ENCODE measurements at places on chromosomes 2 and 18.

GRCh38 chr18:3493501-3494244, 43.7 kb downstream of the TGIF1 start:
- DNase-seq, result no peak

DNA sequence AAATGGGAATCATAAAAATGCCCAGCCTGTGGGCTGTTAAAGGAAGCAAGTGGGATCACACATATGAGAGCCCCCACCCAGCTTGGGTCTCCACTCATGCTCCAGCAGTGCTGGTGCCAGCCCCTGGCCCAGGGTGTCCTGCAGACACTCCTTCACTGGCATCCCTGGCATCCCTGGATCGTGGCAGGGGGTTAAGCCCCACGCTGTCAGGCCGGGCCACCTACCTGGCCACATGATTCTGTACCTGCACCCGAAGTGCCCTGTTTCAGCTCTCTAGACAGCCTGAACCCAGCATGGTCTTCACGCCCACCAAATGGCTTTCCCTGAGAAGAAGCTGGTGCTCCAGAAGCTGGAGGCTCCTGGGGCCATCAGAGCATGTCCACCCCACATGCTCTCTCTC, 137.4 kb downstream of the INHBB start:
- no peak for DNase-seq

DNA sequence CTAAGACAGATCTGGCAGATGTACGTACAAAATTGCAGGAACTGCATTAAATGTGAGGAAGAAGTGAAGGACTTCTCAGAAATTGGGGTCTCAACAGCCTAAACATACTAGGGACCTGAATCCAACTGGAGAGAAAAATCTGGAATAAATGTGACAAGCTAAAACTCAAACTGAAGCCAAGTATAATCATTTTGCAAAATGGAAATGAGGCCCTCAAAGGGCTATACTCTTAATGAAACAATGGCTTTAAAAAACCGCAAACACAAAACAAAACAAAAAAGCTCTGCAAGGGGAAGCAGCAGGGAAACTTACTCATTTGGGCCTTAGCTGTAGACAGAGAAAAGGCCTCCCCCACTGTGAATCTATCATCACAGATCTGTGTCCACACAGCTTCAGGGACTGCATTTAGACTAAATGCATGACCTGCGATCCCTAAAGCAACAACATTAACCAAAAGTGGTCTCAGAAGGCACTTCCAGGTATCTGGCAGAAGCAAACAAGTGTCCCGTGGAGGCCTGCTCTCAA, 63.2 kb downstream of the CCBE1 start:
- no peak for DNase-seq

GRCh38 chr2:120441744-120442471, 96.0 kb downstream of the INHBB start:
- DNase-seq, result no peak

GRCh38 chr18:50286391-50287027, 983 bp downstream of the CXXC1 start:
- DNase-seq, result peak; percentile 77

GRCh38 chr2:210557721-210558120, 1.3 kb downstream of the CPS1 start:
- no peak for DNase-seq

GRCh38 chr2:191150600-191151330, at the start of gene STAT4:
TSS of gene STAT4 (minus strand) at chr2:191150994. CDS start at chr2:191148203, 2,791 bp downstream.
- DNase-seq, result peak; percentile 20

GRCh38 chr2:96163768-96164429, 18.7 kb upstream of the DUSP2 start:
- DNase-seq, result no peak

- no peak for DNase-seq
These were observed 9.4 kb downstream of the ABCG8 start for GRCh38 chr2:43848214-43848613.

GRCh38 chr2:112887964-112888749, 22.8 kb upstream of the IL37 start:
- DNase-seq, result peak; percentile 22

GRCh38 chr18:58455314-58456188, 173.3 kb downstream of the ALPK2 start:
- no peak for DNase-seq

DNA sequence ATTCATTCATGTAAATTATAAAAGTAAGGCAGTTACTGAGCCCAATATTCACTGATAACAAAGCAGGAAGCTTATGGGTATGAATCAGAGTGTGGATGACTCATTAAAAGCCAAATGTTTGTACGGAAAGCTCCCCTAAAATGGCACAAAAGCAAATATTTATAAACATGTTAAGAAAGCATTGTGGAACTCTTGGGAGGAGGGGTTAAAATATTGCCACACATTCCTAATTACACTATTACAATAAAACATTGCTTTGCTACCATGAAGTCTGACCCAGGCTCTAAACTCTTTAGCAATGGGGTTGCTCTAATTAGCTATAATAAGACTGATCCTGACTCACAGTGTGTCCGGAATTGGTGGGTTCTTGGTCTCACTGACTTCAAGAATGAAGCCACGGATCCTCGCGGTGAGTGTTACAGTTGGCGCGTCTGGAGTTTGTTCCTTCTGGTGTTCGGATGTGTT, 110.9 kb downstream of the NAB1 start:
- peak; percentile 30 for DNase-seq

DNA sequence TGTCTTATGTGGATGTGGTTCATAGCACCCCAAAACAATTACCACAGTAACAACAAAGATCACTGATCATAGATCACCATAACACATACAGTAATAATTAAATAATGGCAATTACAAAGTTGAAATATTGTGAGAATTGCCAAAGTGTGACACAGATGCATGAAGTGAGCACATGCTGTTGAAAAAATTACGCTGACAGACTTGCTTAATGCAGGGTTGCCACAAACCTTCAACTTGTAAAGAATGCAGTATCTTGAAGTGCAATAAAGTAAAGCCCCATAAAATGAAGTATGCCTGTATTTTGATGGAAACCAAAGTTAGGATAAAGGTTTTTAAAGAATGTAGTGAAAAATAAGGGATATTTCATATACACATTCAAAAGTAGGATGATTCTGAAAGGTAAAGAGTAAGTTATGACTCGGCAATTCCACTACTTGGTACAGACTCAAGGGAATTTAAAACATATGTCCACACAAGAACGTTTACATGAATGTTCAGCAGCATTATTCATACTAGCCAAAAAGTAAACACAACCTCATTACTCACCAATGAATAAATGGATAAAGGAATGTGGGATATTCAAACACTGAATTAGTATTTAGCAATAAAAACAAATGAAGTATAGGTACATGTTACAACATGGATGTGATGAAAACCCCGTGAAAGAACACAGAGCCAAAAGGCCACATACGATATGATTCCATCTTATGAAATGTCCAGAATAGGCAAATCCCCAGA, 61.6 kb downstream of the SCN9A start:
- DNase-seq, result no peak

DNA sequence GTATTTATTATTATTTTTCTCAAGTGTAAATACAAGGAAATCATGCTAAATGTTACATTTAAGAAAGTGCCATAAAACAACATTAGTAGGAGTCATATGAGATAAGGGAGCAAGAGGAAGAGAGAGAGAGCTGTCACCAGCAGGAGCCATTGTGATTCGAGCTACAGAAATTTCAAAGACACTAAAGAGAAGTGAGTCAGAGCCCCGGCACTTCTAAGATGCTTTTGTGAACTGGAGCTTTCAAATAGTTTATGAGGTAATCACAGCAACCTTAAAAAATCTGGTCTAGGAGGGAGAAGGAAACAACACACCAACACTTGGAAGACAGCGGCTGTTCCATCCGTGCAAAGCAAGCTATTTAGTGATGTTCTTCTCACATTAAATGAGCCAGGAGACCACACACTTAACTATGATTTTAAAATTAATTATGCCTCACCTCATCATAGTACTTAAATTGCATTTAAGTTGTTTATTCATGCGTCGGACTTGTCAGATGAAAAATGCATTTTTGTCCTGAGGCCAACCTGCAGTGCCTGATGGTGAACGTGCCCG, 382.7 kb upstream of the SALL3 start:
- DNase-seq, result no peak

DNA sequence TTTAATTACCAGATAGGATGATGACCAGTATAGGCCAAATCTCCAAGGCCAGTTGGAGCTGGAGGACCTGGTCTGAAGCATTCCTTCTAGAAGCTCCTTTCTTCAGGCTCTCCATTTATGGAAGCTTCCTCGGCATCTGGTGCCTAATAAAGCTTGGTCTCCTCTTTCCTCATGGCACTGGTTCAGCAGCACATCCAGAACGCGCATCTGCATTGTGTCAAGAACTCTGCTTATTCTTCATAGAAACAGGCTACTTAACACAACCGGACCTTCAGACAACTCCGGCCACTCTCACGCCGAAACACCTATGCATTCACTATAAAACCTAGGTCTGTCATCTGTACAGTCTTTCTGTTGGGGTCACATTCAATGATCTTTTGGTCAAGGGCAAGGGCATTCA, 99.8 kb downstream of the COL6A3 start:
- DNase-seq, result no peak

DNA sequence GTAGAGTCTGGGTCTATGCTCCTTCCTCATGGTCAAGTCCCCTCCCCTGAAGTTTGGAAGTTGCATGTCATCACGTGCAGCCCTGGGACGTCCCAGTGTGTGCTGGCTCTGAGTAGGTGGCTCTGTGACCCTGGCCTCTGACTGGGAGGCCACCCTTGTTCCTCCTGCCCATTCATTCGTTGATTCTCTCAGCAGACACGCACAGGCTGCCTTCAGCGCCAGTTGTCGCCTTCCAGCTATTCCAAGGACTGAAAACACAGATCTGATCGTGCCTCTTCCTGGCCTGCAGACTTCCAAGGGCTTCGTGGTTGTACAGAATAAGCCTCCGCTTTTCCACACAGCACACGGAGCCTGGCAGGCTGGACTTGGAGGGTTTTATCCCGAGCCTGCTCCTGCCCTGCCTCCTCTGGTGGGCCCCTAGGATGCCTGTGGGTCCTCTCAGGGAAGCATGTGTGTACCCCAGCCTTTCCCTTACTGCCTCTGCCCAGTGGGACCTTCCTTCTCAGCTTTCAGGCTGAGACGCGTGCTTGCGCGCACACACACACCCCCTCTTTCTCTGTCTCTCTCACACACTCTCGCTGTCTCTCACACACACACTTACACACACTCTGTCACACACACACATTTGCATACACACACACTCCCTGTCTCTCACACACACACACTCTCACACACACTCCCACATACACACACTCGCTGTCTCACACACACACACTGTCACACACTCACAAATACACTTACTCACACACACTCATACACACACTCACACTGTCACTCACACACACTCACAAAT, 17.7 kb downstream of the SH3BP4 start:
- no peak for DNase-seq

DNA sequence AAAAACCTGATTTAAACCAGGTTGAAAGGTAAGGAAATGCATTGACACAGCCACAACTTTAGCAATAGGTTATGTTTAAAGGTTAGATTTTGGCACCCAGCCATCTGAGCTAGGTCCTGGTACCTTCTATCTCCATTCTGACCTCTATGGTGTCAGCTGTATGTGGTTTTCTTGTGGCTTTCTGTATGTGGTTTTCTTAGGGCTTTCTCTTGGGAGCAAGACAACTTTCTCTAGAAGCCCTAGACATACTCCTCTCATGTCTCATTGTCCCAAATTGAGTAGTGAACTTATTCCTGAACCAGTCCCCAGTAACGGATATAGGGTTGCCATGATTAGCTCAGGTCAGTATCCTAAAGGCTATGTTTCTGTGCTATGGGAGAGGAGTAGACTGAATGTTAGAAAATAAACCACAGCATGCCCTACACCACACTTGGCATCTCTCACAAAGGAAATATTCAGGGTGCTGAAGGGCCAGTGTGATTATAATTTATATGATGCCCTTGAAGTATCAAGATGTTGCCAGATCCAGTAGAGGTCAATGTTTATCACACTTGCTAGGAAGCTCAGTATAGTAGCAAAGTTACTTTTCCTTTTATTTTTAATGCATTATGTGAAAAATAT, 176.1 kb downstream of the CAPN13 start:
- DNase-seq, result peak; percentile 62

- no peak for DNase-seq
These were observed 54.8 kb downstream of the RTP5 start for GRCh38 chr2:241924069-241924908.

DNA sequence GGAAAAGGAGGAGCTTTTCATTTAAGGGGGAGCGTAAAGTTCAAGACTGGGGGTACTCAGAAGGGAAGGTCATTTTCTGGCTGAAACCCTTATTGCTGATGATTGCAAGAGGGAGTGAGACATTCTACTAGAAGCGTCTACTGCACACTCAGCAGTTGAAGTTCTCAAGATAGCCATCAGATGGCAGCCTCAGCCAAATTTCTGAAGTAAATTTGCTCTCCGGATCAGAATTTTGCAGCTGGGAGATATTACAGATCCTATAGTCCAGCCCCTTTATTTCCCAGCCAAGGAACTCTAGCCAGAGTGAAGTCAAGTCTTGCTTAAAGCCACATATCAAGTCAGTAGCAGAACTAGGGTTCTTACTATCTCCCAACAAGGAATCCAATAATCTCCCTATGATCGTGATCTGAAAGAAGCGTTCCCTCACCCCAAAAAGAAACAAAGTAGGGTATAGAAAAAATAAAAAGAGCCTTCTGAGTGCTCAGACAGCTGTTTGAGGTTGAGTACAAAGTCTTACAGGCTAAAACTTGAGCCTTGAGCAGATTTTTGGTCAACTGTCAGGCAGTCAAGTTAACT, 24.0 kb downstream of the RAX start:
- peak; percentile 47 for DNase-seq

DNA sequence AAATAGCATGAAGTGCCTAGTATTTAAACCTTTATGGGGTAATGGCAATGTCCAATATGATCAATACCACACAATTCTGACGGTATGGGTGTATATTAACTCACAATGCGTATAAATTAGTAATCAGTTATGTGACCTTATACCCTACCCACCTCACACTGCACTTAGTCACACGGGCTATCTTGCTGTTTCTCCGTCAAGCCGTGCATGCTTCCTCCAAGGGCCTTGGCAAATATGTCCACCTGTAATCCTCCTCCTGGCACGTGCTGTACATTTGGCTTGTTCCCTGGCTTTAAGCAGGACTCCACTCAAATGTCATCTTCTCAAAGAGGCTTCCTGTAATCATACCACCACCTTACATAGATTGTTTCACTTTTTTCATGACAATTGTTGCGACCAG, 12.2 kb downstream of the TNFRSF11A start:
- DNase-seq, result no peak

DNA sequence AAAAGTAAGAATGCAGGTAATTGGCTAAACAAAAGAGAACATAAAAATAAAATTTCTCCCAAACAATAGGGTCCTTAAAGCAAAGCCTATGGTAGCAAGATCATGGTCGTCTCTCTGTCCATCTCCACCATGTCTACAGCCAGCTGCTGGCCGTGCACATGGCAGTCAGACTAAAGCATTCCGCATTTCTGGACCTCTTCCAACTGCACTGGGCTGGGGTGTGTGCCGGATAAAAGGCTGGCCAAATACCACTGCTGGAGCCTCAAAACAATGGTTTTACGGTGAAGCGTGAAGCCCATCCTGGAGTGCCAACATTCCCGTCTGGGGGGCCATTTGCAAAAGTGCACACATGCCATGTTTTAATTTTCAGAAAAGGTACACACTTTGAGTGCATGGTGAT, 74.8 kb upstream of the PIEZO2 start:
- no peak for DNase-seq

Measured in hematopoietic multipotent progenitor cell treated with erythropoietin and hydrocortisone succinate and interleukin-3 and kit ligand, for 8 days (in vitro differentiated cells).